Stimulated activated CD4-positive, alpha-beta T cell treated with anti-CD3 and anti-CD28 coated beads, TNF-alpha, amount 100 ng/mL, for 1 hour (primary cell): ENCODE measurements at places on chromosomes 11 and 22.

GRCh38 chr22:20587206-20587958, 80.0 kb downstream of the MED15 start:
- no peak for DNase-seq

GRCh38 chr11:28089378-28089777, 18.6 kb downstream of the KIF18A start:
- DNase-seq = no peak

DNA sequence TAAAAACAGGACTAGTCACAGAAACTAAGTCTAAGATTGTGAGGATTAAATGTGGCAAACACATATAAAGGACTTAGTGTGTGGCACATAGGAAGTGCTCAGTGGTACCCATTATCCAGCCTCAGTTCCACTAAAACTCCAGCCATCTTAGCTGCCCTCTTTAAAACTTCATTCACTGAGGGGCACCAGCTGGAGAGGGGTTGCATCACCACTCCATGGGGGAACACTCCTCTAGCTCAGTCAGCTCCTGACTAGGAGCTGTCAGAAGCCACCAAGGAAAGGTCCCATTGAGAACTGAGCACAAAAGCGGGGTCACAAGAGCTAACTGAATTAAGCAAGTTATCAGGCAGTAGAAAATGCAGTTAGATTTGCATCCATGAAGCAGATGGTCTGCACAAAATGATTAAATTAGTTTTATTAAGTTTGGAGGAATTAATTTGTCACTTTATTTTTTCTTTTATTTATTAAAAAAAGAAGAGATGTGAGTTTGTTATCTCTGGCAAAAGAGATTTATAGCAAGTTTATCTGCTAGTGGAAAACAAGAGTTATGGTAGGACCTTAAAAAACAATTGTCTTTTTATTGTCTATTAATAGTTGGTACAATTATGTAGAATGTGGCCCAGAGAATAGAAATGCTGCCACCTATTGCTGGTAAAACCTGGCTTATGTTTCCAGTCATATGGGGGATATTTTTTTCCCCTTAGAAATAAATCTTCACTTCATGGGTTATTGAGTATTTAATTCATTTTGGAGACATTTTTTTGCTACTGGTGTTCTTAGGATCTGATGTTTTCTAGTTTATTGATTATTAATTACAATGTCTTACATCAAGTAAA, 95.7 kb downstream of the NAV2 start:
- DNase-seq = no peak

GRCh38 chr22:22327723-22328122, 83.1 kb downstream of the VPREB1 start:
- DNase-seq = no peak

DNA sequence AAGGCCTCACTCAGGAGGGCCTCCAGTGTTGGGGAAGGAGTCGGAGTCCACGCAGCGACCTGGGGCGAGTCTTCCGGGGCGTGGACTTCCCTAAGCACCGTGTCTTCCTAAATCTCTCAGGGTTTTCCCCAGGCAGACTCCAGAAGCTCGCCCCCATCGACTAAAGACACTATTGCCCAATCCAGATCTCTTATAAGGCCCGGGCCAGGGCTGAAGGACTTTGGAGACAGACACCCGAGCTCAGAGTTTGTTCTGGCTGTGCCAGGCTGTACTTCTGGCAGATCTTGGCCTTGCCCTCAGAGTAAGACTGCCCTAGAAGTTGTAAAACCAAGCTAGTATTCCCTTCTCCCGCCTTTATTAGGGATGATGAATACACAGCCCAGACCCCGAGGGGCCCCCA, 191.4 kb downstream of the BUD13 start:
- no peak for DNase-seq

GRCh38 chr11:2898366-2899079, 12.9 kb upstream of the CDKN1C start:
- DNase-seq = no peak
